ENCODE measurements at places on chromosomes 2 and 18.

DNA sequence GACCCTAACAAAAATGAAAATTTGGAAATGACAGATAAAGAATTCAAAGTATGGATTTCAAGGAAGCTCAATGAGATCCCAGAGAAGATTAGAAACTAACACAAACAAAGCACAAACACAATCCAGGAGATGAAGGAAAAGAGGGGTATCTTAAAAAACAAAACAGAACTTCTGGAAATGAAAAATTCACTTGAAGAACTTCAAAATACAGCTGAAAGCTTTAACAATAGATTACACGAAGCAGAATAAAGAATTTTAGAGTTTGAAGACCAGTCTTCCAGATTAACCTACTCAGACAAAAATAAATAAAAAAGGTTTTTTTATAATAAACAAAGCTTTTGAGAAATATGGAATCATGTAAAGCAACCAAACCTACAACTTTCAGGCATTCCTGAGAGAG, 671.8 kb upstream of the SLC39A10 start:
- no peak for DNase-seq

DNA sequence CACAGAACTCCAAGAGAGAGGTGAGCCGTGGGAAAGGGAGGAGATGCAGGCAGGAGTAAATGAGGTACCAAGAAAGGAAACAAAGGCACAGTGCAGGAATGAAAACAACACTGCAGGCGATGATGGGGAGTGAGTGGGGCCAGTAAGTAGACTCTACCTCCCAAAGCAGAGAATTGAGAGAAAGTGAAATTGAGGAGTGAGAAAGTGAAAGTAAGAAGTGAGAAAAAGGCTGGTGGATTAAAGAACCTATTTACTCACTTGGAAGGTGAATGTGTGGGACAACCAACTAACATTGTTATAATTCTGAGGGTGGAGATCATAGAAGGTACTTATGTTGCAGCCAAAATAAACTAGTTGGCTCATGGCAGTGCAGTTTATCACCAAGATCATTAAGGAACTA, 193.1 kb upstream of the TMEM200C start:
- no peak for DNase-seq

- DNase-seq, result no peak
These were observed 29.3 kb downstream of the COLEC11 start for GRCh38 chr2:3624059-3624794.

DNA sequence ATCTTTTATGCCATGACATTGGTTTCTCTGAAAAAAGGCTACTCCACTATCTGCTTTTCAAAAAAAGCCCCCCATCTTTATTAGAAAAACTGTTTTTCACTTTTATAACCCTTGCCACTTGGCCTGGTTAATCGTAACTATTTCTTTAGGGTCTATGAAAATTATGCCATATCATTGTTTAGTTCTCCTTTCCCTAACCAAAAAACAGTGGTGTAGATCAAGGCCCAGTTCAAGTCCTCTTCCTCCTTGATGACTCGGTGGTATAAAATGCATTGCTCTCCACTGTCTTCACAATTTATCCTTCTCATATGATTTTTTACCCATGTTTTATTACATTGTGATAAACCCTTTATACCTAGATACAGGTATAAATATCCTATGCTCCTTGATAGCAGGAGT, 205.5 kb downstream of the ZNF521 start:
- DNase-seq, result no peak

GRCh38 chr18:13915995-13916431, 677 bp upstream of the MC2R start:
- DNase-seq, result no peak

GRCh38 chr2:105502625-105503334, 103.9 kb upstream of the FHL2 start:
- peak; percentile 40 for DNase-seq

- DNase-seq, result no peak
These were observed 1559.3 kb upstream of the ZEB2 start for GRCh38 chr2:146079216-146079615.
